Small intestine (tissue), 16 donors: ENCODE measurements at places on chromosomes 2 and 18. TPM values are rescaled to one million over a fixed set of nuclear protein-coding genes. Genes with fewer than 3 reads are reported as not detected.

The HTR2B gene
- 0.98 TPM for polyA plus RNA-seq

DNA sequence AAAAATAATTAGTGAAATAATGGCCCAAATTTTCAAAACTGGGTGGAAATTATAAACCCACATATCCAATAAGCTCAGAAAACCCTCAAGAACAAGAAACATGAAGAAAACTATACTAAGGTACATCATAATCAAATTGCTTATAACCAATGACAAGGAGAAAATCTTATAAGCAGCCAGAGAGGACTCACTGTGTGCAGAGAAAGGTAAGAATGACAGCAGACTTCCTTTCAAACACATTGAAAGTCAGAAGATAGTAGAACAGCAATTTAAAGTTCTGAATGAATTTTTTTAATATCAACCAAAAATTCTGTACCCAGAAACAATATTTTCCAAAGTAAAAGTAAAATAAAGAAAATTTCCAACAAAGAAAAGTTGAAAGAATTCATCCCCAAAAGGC is 197.7 kb upstream of the RAB12 start:
- DNase-seq: no peak

GRCh38 chr2:204753841-204754240 is 208.6 kb downstream of the PARD3B start:
- DNase-seq: no peak

GRCh38 chr2:39932198-39932597 is 153.1 kb upstream of the THUMPD2 start:
- DNase-seq: no peak

GRCh38 chr18:22827741-22828140 is 105.4 kb upstream of the RBBP8 start:
- DNase-seq: no peak

- no peak for DNase-seq
Measured at GRCh38 chr2:234631646-234632514, 135.0 kb upstream of the ARL4C start.

- peak; percentile 16 for DNase-seq
Measured at GRCh38 chr2:219687882-219688559, 60.6 kb downstream of the SLC4A3 start.

GRCh38 chr2:53600815-53601214 is 166.8 kb upstream of the CHAC2 start:
- no peak for DNase-seq

The TPO gene
- polyA plus RNA-seq: 1.4 TPM

DNA sequence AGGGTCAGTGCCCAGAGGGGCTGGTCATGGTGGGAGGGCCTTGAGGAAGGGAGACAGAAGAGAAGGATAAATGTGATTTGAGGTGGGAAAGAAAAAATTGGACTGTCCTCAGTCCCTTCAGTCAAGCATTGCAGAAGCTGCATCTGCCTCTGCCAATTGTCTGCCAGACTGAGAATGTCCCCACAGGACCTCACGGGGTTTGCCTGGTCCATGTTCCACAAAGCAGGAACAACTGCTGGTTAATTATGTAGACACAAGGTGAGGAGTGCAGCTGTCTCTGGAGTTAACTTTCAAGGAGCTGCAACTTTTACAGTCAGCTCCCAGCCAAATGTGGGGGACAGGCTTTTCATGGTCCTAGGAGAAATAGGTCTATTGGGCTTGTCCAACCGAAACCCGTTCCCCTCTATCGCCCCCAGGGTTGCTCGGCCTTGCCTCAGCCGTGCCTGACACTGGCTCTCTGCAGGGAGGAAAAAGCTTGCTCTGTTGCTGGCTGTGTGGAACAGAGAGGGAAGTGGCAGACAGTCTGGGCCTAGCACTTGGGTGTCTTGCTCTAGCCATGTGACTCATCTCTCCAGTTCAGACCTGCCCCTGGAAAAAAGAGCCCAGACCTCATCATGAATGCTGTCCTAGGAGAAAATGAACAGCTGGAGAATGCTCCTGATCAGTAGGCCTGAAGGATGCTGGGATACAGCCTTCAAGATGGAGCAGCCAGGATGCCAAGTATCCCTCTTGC is 31.1 kb upstream of the PAX8 start:
- no peak for DNase-seq

The FASTKD1 gene
- 37.2 TPM for polyA plus RNA-seq

GRCh38 chr2:104249629-104250028 is 604.3 kb upstream of the POU3F3 start:
- DNase-seq: no peak

The ALPP gene
- polyA plus RNA-seq: not detected

The APOB gene
- polyA plus RNA-seq: 14.1 TPM

The LDAH gene
- polyA plus RNA-seq: 12.9 TPM

The ANKRD36 gene
- 2.5 TPM for polyA plus RNA-seq

The SLC35F6 gene
- polyA plus RNA-seq: 8.6 TPM

- DNase-seq: no peak
Measured at GRCh38 chr2:190678444-190679162, 29.7 kb downstream of the NAB1 start.

- no peak for DNase-seq
Measured at GRCh38 chr2:52222128-52222527, 1190.2 kb upstream of the NRXN1 start.

The EVA1A gene
- 1.1 TPM for polyA plus RNA-seq

DNA sequence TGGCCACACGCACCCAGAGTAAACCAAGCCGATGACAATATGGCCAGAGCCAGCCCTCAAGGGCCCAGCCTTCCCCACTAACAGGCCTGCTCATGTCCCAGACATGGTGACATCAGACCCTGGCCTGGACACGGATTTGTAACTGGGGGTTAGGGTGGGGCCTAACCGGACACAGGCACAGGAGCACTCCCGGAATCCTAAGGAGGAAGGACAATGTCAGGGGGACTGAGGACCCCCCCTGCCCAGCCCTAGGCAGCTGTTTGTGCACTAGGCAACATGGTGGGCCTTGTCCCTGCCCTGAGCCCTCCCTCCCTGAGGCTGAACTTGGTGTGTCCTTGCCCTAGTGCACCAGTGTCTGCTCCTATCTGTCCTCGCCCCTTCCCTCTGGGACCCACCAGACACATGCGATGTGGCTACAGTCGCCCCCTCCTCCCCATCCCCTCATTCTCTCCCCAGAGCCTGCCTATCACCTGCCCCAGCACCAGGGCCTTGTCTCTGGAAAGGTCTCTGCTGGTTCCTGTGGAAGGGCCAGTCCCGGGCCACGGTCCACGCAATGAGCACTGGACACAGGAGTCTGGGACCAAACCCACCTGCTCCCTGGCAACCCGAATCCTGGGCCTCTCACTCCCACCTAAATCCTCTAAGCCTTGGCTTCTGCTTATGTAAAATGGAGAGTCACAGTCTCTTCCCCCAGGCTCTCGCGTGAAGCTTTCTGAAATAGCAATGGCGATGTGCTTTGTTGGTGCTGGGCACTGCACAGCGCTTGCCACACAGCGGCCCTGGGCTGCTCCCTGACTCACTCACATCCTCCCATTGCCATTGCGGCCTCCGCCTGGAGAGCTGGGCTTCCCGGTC is 76.5 kb upstream of the RAB6C start:
- DNase-seq: no peak

GRCh38 chr2:102977426-102978090 is 215.7 kb downstream of the TMEM182 start:
- DNase-seq: no peak

DNA sequence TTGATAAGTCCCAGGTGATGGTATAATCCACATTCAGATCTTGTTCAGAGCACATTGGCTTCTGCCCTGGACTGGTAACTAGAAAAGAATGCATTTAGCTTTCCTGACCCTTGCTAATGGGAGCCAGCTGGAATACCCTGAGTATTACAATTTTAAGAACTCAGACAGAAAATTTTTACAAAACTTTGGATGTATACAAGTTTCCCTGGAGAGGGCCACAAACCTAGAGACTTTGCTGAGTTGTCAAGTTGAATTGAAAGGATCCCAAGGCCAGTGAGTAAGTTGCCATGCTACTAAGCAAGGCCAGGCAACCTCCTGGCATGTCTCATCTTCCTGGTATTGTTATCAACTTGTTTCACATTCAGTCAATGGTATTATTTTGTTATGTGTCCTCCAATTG is 20.0 kb upstream of the NABP1 start:
- DNase-seq: no peak

DNA sequence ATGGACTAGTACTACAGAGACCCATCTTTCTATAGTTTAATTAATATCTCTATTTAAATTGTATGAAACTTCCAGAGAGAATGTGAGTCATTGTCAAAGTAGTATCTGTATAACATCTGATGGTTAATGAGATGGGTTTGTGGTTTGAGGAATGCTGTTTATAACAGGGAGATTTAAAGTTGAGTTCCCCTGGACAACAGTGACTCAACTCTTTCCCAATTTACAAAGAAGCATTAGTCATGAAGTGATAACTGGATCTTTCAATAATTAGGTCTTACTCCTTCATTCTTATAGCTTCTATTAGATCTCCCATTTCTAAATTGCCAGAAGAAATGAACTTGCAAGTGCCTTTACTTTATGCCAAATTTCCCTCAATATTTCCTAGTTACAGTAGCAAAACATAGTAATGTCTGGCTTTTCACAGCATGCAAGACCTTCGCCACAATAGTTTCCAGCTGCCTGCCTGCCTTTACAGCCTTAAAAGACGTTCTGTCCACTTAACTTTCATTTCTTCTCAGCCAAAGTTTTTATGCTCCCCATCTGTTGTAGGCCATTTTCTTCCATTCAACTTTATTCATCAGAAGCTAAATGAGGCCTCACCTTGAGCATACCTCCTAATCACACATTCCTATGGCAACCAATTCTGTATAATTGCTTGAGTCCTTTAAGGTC is 47.7 kb upstream of the WDR75 start:
- no peak for DNase-seq

The RGPD3 gene
- polyA plus RNA-seq: 0.28 TPM

- DNase-seq: no peak
Measured at GRCh38 chr18:39341129-39341528, 1775.5 kb upstream of the CELF4 start.

DNA sequence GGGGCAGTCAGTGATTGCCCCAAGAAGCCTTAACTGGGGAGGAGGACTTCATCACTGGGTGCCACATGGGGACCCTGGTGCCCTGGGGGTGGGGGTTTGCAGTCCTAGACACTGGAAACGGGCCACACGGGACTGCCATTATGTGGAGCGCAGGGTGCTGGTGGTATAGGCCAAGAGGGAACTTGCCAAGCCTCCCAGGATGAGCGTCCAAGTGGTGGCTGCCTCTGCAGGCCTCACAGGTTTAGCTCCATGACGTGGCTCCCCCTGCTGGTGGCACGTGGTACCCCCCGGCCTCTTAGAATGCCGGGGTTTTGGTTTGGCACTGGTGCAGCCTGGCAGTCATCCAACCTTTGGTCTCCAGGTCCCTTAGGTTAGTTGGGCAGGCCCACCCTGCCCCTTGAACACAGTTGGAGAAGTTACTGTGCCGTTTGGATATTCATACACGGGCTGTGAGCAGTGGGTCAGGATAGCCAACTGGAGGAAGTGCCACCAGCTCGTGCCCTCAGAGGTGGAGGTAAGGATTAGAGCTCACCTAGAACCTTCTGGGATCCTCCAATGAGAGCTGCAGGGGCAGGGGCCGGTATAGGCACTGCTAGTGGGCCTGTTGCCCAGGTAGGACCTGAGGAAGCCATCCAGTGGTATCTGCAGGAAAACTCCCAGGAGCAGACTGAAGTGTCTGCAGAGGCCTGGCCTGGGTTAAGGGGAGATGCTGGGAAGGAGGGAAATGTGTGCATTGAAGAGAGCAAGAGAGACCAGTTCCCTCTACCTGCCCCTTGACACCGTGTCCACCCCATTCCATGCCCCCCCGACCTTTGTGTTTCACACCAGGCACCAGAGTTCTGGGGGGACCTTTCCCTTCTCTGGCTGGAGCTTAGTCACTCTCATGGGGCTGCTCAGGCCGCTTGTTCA is 5.7 kb downstream of the PTMA start:
- DNase-seq: peak; percentile 88

The POTEE gene
- not detected for polyA plus RNA-seq
